Posterior cingulate gyrus (tissue), 11 donors: ENCODE measurements at places on chromosomes 7 and 10.

DNA sequence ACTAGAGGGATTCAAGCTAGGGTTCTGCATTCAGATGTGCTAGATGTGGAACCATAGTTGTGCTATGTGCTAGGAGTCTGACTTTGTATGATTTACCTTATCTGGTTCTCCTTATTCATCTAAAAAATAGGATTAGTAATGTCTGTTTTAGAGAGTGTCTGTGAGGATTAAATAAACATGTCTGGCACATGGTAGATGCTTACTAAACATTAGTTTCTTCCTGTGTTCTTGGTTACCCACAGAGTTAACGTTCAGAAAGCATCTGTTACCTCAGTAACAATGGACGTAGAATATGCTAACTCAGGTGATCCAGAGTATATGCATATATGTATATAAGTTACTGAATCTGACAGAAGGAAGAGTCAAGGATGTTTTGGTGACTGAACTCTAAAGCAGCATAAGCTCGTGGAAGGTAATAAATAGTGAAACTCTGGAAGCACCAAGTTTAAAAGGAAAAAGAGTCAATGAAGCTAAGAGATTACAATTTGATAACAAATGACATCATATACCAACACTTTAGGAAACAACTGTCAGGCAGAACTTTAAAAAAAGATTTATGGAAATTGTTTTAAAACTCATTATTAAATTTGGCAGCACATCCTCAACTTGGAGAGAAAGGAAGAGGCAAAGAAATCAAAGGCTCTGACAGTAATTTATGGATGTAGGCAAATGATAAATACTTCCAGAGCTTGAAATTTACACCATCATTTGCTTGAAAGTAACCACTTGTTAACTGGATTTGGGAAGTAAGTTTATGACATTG lies 127.0 kb downstream of the CCNY start:
- DNase-seq: no peak

GRCh38 chr7:42414028-42414427 lies 177.0 kb upstream of the GLI3 start:
- DNase-seq: no peak

- DNase-seq: no peak
These were observed 318.5 kb downstream of the GPR158 start for GRCh38 chr10:25493122-25493893.

DNA sequence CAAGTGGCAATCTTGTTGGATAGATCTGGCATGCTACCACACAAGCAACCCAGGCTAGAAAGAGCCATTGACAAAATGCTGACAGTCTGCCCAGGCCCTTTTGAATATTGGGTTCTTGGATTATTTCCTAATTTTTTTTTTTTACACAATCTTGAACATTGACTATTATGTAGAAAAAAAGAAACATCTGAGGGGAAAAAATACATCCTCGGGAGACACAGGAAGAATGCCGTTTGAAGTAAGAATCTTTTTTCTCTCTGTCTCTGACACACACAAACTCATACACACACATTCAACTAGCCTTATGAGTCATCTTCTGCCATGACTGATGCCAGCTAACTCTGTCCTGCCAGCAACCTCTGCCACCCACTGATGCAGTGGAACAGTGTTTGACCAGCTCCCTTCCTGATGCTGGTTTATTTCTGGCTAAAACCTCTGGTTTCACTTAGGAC lies 47.2 kb downstream of the SORBS1 start:
- DNase-seq: peak; percentile 52

- no peak for DNase-seq
These were observed 34.8 kb upstream of the SFMBT2 start for GRCh38 chr10:7445474-7446185.

- no peak for DNase-seq
These were observed 176.6 kb upstream of the PRKCQ start for GRCh38 chr10:6756716-6757115.

DNA sequence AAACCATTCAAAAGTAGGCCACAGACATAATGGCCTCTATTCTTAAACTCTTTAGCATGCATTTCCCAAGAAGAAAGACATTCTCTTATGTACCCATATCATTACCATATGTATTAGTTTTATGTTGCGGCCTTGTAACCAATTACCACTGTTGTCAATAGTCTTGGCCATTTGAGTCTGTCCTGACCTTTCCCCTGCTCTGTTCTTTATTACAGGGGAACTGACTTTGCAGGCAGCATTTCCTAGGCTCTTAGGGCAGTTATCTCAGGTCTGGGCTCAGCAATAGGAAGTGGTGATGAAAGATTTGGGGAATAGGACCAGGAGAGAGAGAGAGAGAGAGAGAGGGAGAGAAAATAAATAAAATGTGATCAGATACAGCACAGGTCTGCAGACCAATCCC lies 194.5 kb upstream of the LRGUK start:
- DNase-seq: no peak

GRCh38 chr7:25308906-25309705 lies 80.8 kb upstream of the NPVF start:
- DNase-seq: no peak
